ENCODE measurements at places on chromosomes 3 and 15.

DNA sequence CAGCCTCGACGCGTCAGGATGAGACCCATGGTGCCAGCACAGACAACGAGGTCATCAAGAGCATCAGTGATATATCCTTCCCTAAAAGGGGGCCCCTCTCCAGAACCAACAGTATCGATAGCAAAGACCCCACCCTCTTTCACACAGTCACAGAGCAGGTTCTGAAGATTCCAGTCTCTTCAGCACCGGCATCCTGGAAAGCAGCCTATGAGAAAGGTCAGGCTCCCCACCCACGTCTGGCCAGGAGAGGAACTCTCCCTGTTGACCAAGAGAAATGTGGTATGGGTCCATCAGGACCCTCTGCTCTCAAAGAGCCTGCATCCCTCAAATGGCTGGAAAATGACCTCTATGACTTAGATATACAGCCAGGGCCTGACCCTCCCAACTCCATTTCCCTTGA, 11.6 kb downstream of the ANKRD34C start:
- no peak for DNase-seq

GRCh38 chr3:94522488-94522887, 459.6 kb downstream of the NSUN3 start:
- no peak for DNase-seq

GRCh38 chr3:59212128-59212779, 162.4 kb upstream of the CFAP20DC start:
- no peak for DNase-seq

GRCh38 chr3:192514081-192514753, 213.1 kb downstream of the FGF12 start:
- no peak for DNase-seq

DNA sequence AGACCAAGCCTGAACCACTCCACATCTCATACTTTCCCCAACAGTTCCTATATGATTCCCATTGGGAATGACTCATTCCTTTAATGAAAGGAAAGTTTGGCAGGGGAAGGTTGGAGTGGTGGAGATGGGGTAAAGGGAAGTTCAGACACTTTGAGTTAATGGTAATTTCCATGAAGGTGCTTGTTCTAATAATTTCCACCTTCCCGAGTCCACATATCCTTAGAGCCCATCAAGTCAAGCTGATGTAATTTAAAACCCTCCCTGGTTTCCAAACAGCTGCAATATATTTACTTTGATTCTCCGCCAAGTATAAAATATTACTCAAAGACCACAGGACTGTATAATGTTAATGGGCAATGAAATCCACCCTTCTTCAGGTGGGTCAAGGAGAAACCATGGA, 95.0 kb upstream of the GALNT15 start:
- DNase-seq, result no peak
